ENCODE measurements at places on chromosomes 12 and 14.

- DNase-seq = no peak
Observed at GRCh38 chr14:99892406-99892805, 99.2 kb downstream of the EML1 start.

DNA sequence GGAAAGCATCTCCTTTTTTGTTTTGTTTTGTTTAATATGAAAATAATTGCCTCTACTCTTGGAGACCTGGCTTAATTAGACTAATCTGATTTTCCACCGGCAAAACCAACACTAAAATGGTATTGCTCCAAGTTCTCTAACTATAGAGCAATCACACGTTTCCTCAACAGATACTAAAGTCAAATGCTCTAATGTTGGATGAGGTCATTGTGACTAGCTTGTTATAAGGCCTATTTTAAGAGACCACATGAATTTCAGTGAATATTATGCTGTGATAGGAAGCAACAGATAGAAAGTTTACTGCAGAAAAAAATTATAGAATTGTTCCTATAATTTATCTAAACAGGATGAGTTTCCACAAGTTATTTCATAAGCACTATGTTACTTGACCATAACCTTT lies 3.3 kb upstream of the CCDC196 start:
- DNase-seq = no peak

DNA sequence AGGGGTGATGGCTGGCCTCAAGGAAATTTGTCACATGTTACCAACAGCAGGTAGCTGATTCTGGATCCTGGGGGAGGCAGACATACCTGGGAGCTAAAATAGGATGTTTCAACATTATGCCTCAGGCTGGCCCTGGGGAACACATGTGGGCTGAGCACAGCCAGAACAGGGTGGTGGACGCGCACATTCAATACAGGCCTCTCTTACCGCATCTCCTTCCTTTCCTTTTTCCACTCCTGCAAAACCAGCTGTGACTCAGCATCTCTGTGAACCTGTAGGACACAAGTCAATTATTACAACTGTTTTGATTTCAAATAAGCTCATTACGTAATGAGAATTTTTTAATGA lies 61.0 kb downstream of the NT5DC3 start:
- peak; percentile 50 for DNase-seq

- no peak for DNase-seq
Observed at GRCh38 chr12:117076410-117077372, 22.5 kb downstream of the TESC start.
